ENCODE measurements at places on chromosomes 3 and 15.

DNA sequence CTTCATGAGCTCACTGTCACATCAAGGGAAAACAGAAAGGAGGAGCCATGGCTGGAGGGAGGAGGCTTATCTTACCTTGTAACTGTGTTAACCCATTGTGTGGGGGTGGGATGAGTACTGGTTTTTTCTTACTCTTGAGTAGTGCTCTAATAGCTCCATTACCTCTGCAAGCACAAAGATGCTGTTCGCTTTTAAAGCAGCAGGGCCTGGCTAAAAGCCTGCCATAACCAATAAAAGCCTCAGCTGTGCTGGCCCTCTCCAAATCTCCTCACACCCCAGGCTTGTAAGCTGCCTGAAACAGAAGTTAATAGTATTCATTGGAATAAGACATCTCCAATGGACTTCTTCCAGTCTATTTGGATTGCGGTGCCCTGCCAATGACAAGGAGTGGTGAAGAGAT is 544.1 kb downstream of the TUSC7 start:
- no peak for DNase-seq

DNA sequence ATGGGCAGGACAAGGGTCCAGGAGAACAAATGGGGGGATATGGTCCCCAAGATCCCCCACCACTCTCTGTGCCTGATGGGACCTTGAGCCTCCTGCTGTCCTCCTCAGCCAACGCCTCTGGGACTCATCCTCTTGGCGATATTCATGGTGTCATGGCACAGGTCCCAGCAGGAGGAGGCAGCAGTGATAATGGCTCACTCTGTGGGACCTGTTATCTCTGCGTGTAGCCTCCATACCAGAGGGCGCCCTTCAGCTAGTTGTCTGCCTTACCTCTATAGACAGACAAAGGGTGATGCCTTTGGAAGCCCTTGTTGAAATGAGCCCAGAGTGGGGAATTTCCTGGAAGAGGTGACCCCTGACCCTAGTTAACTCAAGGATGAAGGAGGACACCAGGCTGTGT is 7.4 kb downstream of the ZBTB47 start:
- DNase-seq, result peak; percentile 48

DNA sequence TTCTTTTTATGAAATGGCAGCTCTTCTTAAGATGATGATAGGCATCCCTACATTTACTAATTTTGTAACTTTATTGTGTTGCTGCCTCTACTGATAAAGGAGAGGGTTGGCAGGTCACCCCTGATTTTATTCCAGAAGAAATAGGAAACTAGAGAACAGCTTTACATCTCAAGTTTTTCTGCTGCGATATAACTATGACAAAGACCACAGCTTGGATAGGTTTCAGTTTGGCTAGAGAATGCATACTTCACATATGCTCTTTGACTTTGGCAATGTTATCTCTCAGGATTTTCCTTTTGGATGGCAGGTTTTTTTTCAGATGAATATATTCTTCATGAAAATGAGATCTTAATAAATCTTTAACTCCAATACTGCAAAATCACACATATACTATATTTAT is 395.3 kb upstream of the GOLIM4 start:
- no peak for DNase-seq

DNA sequence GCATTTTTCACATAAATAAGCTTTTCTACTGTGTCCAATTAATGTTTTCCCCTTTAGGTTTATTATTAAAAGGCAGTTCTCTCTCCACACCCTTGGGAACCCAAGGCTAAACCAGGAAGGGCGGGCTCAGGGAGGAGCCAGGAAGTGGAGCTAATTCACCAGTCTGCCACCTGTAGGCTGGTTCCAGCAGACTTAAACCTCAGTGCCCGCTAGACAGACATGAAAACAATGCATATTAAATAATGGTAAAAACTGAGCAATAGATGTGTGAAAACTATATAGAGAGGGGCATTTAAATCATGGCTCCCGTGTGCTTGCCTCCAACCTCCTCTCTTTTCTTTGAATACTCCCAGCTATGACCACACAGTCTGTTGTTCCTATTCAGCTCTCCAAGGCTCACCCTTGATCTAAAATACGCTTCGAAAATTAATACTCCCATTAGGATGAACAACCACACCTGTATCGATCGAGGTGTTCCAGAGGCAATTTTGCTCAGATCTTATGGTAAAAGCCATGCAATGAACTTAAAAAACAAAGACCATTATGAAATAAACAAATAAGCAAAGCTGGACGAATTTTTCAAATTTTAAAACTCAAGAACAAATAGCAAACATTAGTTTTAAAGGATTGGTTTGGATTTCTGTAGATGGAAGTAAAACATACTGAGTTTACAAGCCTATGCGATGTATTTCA is 253.3 kb downstream of the TJP1 start:
- peak; percentile 68 for DNase-seq

DNA sequence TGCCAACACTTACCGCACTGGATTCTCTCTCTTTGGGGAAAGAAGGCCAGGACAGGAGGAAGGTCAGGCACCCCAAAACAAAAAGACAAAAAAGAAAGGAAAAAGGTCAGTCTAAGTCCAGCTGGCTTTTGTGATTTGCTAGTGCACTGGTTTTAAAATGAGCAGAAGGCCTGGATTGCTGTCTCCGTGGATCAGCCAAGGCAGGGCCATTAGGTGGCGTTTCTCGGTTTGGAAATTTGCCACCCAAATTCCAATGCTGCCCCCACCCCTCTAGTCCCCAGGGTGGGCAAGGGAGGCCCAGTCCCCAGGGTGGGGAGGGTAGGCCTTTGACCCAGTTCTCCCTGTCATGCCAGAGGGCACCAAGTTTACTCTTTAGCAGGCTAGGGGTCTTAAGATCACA is 33.3 kb downstream of the TLE3 start:
- DNase-seq, result no peak

DNA sequence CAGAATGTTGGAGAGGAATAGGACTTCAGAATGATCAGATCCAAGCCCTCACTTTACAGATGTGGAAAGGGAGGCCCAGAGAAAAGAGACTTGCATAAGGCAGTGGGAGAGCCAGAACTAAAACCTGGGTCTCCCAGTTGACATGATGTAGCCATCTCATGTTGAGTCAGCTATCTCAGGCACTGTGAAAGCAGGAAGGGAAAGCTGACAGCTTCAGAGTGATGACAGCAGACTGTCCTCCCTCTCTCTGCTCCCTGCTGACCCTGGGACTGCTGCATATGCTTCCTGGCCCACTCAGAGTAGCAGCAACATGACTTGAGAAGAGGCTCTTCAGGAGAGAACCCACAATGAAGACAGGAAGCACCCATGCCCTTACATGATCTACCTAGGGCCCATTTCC is 14.7 kb downstream of the FHIT start:
- peak; percentile 55 for DNase-seq

DNA sequence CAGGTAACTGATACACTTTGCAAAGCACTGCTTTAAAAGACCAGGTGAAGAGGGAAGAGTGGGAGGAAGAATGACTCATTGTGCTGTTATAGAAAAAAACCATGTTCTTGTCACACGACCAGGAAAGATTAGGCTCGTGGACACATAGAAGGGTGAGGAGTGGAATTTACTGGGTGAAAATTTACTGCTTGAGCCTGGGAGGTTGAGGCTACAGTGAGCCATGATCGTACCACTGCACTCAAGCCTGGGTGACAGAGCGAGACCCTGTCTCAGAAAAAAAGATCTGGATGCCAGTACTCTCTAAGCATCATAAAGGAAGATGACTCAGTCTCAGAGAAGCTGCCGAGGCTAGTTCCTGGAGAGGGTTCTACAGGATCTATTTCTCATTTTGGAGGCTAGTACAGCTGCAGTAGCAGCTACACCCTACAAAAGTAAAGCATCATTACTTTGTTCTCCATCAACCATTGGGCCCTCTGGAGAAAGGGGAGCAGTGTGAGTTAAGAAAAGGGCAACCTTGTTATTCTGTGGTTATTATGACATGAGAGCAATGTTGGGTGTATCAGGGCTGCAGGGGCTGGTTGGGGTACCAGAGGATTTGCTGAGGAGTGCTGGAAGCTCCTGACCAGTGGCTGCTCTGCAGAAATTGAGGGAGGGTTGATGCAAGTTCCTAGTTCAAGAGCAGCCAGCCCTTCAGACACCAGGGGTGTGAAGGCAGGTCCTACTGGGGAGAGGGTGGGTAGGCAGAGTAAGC is 75.4 kb downstream of the CMTM8 start:
- peak; percentile 68 for DNase-seq

- DNase-seq, result peak; percentile 70
Observed at GRCh38 chr3:59469948-59470723, 420.3 kb upstream of the CFAP20DC start.

- DNase-seq, result no peak
Observed at GRCh38 chr3:32428092-32429068, 36.7 kb downstream of the CMTM7 start.

GRCh38 chr3:88262527-88262926 is 112.8 kb downstream of the C3orf38 start:
- DNase-seq, result no peak

- DNase-seq, result peak; percentile 90
Observed at GRCh38 chr3:158127250-158128219, 17.6 kb downstream of the RSRC1 start.

- DNase-seq, result no peak
Observed at GRCh38 chr3:123648696-123649405, 64.0 kb upstream of the HACD2 start.

DNA sequence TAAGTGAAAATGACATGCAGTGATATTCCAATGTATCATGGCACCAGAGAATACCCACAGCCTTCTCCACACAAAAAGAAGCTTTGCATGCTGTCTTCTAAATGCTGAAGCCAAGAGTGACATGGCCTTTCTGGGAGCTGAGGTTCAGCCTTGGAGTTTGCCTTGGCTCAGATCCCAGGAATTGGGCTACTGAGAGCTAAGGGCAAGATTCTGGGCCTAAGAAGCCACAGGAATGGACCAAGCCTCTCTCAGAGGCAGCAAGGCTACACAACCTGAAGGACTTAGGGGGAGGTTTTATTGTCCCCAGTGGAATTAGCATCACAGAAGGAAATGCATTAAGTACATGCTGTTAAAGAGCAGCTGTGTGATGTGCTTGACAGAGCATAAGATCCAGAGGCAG is 1078.5 kb downstream of the TUSC7 start:
- no peak for DNase-seq

- no peak for DNase-seq
Observed at GRCh38 chr3:127655641-127656040, 17.1 kb upstream of the ABTB1 start.

GRCh38 chr3:37642670-37643598 is 218.7 kb upstream of the CTDSPL start:
- DNase-seq, result no peak

DNA sequence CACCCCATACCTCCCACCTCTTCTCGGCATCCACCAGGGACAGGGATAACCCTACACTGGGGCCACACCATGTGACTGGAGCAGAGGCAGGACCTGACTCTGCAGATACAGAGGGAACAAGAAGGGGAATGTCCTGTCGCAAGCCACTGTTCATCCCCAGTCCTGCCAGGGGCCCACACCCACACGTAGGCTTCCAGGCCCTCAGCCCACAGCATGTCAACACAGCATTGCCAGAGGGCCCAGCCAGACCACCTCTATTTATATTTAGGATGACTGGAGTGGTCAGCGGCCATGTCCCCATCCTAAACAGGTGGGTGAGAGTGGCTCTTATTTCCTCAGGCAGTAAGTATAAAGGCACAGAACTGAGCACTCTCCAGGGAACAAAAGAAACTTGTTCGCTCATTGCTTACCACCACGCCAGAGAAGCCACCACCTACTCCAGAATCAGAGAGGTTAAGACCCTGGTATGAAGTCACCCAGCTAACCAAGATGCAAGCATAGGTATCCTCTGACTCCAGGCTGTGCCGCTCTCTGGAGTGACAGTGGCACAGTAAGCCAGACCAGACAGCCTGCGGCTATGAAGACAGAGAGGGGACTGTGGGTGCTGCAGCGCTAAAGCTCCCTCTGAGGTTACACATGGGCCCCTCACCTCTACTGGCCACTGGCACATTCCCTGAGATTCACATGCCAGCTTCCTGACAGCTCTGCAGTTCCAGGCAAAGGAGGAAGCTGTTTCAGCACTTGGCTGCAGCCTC is 67.9 kb downstream of the LRIG1 start:
- no peak for DNase-seq

GRCh38 chr3:103306104-103306503 is 871.3 kb downstream of the ZPLD1 start:
- no peak for DNase-seq

DNA sequence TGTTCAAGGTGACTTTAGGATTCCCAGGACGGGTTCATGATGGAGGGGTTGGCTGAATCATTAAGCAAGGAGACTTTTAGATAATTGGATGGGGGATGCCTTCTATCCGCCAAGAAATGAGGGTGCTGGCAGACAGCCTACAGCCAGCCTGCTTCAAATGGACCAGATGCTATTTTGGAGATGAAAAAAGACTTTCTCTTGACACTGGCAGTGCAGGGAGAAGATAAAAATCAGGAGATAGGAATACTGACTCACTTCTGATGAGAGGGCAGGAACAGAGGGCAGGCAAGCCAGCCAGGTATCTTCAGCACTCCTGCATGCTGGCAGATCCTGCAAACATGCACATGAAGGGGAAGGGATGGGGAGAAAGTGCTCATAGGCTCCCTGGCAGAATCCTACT is 7.7 kb upstream of the SYN2 start:
- no peak for DNase-seq

DNA sequence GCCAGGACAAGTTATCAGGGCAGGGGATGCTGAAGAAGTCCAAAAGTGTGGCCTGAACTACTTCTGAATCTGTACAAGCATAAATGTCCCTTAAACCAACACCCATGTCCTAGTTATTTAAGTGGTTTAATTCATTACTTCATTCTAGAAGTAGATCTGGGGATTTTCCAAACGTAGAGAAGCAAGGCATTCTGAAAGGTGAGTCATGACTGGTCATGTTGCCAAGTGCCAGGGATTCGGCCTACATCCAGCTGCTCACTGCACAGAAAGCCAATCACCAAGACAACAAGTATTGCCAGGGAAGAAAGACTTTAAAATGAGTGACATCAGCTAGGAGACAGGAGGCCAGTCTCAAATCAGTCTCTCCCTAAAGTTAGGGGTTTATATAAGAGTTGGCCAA is 396.6 kb downstream of the GABRB3 start:
- no peak for DNase-seq

GRCh38 chr3:78050276-78051065 is 1010.6 kb downstream of the ROBO2 start:
- peak; percentile 30 for DNase-seq

GRCh38 chr3:170689893-170690660 is 104.2 kb upstream of the SLC7A14 start:
- peak; percentile 44 for DNase-seq

- no peak for DNase-seq
Observed at GRCh38 chr3:175865724-175866123, 1006.6 kb downstream of the NAALADL2 start.

DNA sequence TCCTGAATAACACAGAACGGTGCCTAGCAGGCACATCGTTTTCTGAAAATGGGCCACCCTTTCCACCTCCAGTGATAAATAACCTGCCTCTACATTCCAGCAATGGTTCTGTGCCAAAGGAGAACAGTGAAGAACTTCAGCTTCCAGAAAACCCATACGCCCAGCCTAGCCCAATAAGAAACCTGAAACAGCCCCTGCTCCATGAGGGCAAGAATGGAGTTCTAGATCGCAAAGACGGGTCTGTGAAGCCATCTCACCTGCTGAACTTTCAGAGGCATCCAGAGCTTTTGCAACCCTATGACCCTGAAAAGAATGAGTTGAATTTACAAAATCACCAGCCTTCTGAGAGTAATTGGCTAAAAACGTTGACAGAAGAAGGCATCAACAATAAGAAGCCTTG is 61.9 kb downstream of the CGNL1 start:
- DNase-seq, result no peak
